Activated effector memory CD4-positive, alpha-beta T cell treated with anti-CD3 and anti-CD28 coated beads, Interleukin-2, amount 50 U/mL, for 16 hours (primary cell): ENCODE measurements at places on chromosomes 7 and 10.

DNA sequence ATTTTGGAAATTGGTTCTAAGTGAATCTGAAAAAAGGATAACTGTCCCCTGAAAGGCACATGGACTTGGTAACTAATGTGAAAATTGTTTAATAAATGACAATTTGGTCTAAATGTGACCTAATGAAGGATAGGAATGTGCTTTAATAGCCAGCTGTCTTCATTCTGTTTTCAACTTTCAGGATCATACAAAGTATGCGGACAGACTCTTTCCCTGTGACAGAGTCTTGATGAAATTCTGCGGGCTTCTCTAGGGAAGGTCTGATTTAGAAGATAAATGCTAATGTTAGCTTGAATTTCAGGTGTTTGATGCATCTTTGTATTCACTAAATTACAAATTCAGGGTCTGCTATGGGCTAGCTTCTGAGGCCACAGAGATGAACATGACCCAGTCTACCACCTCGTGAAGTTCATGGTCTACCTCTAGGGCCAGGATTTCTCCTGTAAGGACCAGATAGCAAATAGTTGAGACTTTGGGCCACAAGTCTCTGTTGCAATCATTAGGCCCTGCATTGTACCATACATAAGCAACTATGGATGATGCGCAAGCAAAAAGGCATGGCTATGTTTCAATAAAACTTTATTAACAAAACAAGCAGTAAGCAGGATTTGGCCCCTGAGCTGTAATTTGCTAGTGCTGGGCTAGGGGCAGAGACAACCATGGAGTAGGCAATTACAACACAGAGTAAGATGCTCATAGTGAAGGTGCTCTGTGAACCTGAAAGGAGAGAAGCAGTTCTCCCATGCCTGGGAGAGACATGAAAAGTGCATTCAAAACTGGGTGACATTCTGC, 368.6 kb downstream of the INHBA start:
- no peak for DNase-seq

DNA sequence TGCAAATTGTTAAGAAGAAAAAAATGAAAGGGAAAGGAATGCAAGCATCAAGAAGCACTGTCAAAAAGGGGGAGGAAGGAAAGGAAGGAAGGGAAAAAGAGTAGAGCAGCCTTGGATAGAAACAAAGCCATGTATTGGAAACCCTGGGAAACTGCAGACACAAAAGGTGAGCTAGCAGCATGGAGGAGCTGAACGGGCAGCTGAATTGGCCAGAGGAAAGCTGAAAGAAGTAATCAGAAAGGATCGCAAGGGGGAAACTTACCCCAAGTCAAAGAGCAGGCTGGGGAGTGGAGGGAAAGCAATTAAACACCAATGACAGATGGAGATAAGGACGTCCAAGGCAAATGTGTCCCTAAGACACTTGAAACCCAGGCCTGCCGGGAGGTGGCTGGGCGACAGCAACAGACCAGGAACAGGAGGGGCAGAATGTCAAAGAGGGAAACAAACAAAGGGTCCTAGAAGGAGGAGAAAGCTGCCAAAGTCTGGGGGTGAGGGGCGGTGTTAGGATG, 93.8 kb upstream of the SVIL start:
- DNase-seq: no peak

GRCh38 chr10:53140506-53140905, 367.9 kb upstream of the MBL2 start:
- no peak for DNase-seq

GRCh38 chr7:37304921-37305320, 143.7 kb downstream of the ELMO1 start:
- DNase-seq: no peak

- no peak for DNase-seq
Observed at GRCh38 chr7:151694828-151695580, 175.3 kb upstream of the RHEB start.

GRCh38 chr7:79787623-79788022, 334.2 kb upstream of the MAGI2 start:
- DNase-seq: no peak

DNA sequence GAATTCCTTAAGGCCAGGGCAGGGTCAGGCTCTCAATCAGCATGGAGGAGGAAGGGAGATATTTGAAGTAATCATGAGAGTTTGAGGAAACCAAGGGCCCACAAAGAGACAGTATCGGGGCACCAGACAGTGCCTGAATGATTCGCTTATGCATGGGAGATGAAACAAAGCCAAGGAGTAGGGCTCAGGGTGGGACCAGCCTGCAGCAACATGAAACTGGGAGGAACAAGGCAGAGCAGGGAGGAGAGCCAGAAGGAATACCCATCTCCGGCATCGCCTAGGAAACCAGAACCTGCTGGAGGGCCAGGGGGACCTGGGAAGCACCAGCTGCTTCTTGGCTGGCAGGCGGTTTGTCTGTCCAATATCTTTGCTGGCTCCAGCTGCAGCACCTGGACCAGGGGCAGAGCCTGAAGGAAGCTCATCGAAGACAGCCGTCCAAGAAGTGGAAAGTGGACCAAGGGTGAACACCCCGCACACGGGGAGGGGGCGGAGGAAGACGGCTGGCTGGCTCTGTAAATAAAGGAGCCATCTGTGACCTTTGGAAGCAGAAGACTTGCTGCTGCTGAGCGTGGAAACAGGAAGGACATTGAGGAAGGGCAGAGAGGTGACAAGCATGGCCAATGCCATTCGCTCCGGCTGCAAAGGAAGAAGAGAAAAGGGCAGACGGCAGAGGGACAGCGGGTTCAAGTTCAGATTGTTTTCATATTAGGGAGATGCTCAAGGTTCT, 34.4 kb upstream of the ECHDC3 start:
- no peak for DNase-seq

- DNase-seq: no peak
Observed at GRCh38 chr7:25852939-25853271, 299.1 kb upstream of the NFE2L3 start.

DNA sequence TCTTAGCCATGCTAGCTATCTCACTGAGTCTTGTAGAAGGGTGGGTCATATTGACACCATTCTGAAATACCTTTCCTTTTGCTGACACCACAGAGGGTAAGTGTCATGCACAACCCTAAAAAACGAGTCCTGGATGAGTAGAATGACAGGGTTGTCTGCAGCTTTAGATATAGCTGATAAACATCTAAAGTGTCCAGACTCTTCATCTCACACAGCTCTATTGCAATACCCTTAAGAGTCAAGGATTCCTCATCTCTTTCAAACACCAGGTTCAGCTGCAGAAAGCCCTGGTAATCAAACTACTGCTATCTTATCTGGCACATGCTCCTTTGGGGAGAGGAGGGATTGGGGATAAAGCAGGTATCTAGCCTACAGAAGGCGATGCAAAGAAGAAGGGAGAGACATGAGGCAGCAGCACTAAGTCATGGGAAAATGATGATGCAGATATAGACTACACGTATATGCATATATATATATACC, 127.0 kb downstream of the ANK3 start:
- no peak for DNase-seq

GRCh38 chr10:118506671-118507590, 88.5 kb downstream of the PRLHR start:
- DNase-seq: no peak

GRCh38 chr10:116809483-116810119, 39.7 kb upstream of the ENO4 start:
- no peak for DNase-seq
